Spinal cord (tissue), 10 donors: ENCODE measurements at places on chromosomes 13 and 19.

GRCh38 chr13:64845110-64845509 lies 2385.0 kb downstream of the PCDH9 start:
- DNase-seq, result no peak

- DNase-seq, result no peak
These were observed 24.5 kb upstream of the GPC6 start for GRCh38 chr13:93201992-93202558.

DNA sequence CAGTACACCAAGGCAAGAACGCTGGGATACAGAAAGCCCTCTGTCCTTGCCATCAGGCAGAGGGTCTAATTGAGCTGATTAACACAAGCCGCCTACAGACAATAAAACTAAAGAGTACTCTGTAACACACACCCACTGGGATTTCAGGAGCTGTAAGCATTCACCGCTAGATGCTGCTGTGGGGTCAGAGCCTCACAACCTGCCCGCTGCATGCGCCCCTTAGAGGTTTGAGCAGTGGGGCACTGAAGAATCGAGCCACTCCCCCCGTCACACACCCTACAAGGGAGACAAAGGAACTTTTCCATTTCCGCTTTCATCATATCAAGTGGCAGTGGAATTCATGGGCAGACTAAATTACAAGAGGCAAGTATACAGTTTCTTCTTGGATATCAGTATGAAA lies 1080.6 kb downstream of the PCDH17 start:
- DNase-seq, result no peak

- DNase-seq, result no peak
These were observed 902 bp upstream of the CCDC106 start for GRCh38 chr19:55646889-55647731.
